ENCODE measurements at places on chromosomes 5 and 9.

GRCh38 chr5:34771076-34771475, 67.9 kb upstream of the TTC23L start:
- DNase-seq: no peak

DNA sequence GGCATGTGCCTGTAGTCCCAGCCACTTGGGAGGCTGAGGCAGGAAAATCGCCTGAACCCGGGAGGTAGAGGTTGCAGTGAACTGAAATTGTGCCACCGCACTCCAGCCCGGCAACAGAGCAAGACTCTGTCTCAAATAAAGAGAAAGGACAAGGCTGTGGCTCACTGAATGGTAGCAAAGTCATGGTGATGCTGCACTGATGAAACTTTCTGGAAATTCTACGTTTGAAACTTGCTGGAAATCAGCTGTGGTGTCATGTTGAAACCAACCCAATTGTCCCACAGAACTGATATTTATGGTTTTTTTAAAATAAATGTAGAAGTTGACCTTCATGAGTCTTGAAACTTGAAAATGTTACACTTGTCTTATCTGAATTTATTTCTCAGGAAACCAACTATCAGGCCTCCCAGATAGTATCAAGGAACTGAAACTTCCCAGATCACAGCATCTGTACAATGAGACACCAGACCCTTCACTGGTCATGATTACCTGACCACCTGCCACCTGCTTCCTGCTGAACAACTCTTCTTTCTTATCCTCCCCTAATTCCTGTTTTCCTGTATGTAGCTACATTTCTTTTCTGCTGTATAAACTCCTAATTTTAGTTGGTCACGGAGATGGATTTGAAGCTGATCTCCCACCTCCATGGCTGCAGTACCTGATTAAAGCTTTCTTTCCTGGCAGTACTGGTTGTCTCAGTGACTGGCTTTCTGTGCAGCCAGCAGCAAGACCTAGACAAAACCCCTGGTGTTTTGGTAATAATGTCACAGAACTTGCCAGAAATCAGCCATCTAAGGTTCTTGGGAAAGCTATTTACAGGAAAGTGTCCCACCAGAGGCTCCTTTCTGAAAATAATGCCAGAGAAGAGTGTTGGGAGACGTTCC, 5.6 kb upstream of the TBC1D13 start:
- DNase-seq: no peak

DNA sequence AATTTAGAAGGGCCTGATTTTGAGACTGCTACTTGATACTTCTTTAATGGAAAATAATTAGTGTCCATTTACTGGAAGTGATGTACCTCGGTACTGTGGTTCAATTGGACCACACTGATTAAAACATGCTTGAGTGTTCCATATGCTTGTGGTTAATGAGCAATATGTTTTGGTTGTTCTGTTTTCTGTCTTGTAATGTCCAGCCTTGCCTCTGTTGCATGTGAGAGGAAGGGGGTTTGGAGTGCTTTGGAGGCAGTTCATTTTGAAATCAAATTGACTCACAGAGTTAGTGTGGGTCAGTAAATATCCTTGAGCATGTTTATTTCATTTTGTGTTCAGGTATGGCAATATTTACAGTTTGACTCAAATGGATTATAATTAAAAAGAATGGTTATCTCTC, 334.4 kb downstream of the ARHGEF28 start:
- DNase-seq: no peak

DNA sequence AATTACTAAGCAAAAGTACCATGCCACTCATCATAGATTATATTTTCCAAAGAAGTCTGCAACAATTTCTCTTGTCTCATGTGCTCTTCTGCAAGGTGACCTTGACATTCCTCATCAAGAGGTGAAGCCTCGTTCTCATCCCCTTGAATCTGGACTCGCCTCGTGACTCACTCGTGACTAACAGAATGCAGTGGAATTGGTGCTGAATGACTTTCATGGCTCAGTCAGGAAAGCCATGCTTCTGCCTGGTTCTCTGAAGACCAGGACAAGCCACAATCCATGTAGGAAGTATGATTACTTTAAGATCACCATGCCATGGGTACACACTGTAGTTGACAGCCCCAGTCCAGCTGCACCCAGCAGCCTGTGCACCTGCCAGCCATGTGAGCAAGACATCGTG, 335.8 kb downstream of the GADD45G start:
- no peak for DNase-seq

DNA sequence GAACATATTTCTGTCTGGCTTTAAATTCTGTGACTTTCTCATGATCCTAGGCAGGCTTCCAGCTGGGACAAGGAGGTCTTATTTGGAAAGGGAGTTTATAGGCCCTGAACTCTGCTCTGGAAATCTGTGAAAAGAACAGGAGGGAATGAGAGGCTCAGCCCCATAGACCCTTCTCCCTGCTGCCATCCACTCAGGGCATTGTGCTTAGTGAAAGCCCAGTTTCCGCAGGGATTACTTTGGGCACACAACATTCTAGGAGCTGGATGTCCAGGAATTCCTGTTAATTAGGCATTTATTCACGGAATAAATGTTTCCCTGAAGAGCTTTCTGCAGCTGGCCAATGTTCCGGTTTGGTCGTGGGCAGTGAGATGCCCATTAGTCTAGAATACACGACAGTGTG, 32.7 kb upstream of the COL15A1 start:
- DNase-seq: no peak

GRCh38 chr5:142221091-142221860, 103.5 kb downstream of the SPRY4 start:
- DNase-seq: no peak

- DNase-seq: no peak
Measured at GRCh38 chr5:140084541-140084940, 29.4 kb upstream of the PURA start.

GRCh38 chr9:88672874-88673689, 138.1 kb downstream of the NXNL2 start:
- DNase-seq: no peak

DNA sequence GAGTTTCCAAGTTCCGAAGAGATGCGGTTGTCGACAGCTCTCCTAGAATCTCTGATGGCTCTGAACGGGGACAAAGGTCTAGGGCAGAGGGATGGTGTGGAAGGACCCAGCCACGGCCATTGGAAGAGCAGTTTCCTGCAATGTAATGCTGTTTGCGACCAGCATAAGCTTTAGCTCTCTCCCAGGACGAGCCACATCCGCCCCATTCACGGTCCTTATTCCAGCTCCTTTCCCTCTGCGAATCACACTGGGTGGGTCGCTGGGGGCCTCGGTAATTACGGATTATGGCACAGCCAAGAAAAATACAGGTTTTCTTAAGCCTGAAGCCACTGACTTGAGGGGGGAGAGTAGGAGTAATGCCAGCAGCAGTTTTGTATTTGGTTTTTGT, 22.7 kb downstream of the ANXA2R start:
- no peak for DNase-seq

- no peak for DNase-seq
Measured at GRCh38 chr9:5488221-5489008, 21.9 kb upstream of the PDCD1LG2 start.

DNA sequence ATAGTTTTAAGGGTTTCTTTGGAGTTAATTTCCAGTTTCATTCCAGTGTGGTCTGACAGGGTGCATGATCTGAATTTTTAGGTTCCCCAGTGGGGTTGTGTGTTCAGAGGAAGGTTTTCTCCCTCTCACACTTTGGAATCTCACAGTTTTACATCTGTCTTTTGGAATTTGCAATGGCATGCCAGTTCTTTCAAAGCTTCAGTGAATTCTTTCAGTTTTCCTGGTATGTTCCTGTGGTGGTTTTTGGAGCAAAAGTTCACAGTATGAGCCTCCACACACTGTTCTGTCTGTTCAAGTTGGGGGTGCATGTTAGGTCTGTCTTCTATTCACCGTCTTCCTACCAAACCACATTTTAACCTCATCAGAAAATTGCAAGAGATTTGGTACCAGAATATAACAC, 624.2 kb downstream of the KCTD16 start:
- DNase-seq: no peak

DNA sequence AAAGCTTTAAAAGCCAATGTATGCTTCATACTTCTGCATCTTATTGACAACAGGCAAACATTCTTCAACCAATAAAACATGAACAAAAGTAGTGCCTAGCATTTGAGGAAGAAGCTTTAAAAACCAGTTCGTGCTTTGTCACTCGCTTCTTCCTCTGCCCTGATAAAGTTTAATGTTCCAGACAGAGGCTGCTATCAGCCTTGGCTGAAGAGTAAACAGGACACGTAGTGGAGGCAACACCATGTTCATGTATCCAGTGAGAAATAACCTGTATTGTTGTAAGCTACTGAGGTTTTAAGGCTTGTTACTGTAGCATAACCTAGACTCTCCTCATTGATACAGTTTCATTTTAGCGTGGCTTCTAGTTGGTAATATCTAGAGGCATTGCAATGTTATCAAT, 3.2 kb upstream of the FUBP3 start:
- no peak for DNase-seq
